Activated CD4-positive, CD25-positive, alpha-beta regulatory T cell treated with anti-CD3 and anti-CD28 coated beads, Interleukin-2, amount 50 U/mL, for 24 hours (primary cell): ENCODE measurements at places on chromosomes 4 and X.

- ATAC-seq: no peak
These were observed 69.8 kb downstream of the RBM47 start for GRCh38 chr4:40559585-40560465.

DNA sequence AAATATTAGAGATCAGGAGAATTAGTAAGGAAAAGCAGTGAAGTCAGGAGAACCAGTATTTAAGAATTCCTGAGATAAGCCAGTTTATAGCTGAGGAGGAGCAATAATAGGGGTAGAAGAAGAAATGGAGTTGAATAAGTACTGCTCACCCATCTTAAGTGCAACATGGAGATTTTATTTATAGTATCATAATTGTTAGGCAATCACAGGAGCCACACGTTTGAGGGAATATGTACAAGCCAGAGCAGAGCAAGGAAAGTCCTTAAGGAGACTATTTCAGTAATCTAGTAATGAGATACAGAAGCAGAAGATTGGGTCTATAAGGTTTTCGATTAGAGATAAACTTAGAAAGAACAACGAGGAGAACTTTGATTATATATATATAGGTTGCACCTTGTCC lies 145.0 kb downstream of the KDM6A start:
- ATAC-seq: no peak

- ATAC-seq: no peak
These were observed 1.9 kb downstream of the FGG start for GRCh38 chr4:154610582-154610981.

DNA sequence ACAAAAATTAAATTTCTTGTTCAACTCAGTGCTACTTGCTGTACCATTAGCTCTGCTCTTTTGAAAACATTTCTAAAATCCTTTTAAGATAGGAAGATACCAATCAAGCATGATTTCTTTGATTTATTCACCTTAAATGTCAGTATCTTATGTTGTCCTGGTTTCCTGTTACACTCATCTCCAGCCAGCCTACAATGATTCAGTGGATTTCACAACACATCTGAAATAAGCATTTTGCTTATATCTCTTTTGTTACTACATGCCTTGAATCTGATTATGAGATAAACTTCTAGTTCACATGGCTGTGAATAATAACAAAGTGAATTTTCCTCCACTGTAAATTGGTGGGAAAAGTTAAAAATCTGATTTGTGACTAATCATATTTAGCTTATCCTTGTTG lies 112.5 kb upstream of the BMP3 start:
- ATAC-seq: no peak

GRCh38 chr4:39687014-39687413 lies 10.9 kb upstream of the UBE2K start:
- no peak for ATAC-seq

DNA sequence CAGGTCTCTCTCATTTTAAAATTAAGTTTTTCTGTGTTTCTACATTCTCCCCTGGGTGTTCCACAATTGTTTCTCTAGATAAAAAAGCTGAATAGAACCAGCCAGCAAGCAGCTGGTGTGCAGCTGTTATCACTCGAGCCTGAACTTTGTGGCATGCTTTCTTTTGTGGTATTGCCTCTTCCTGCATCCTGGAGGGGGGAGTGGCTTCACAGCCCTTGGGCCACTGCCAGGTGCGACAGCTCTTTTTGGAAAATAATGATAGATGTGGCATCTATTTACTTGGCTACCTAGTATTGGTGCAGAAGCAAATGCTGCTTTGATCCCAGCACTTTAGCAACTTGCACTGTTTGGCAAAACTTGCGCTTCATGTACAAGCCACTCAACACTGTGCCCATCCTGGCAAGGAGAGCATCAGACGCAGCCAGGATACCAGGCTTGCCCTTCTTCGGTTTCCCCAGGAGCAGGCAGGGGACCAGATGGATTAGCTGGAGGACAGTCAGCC lies 69.4 kb downstream of the HMGB2 start:
- ATAC-seq: no peak

GRCh38 chrX:56794404-56795230 lies 65.6 kb downstream of the NBDY start:
- ATAC-seq: no peak

GRCh38 chr4:185837415-185838103 lies 25.6 kb upstream of the SORBS2 start:
- no peak for ATAC-seq

DNA sequence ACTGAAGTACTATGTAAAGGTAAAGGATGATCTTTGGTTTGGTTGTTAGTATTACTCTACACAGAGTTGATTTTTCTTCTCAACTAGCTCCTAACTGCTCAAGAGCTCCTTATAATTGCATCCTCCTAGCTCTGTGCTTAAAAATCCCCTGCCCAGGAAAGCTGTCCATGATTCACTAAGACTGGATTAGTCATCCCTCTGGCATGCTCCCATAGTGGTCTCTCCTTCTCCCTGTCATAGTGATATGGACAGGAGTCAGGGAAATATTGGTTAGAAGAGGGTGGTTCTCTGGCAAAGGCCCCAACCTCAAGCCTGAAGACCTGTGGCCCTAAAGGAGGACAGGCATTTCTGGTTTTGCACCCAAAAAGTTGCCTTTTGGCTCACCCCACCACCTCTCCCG lies 242.3 kb upstream of the KCNIP4 start:
- ATAC-seq: no peak

DNA sequence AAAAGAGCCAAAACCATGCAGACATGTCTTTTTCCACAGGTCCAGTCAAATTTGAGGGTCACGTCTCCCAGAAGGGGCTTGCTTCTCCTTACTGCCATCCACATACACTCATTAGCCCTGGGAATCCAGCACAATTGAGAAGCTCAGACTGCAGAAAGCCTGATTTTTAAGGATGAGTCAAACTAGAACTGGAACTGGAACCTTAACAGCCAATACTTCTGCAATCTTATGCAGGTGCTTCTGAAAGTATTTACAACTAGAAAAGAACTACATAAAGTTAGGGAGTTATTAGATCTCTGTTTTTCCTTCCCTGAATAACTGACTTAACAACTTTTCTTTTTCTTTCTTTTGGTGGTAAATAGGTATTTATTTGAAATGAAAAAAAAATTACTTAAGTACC lies 86.3 kb downstream of the CDS1 start:
- no peak for ATAC-seq

GRCh38 chr4:171880136-171880535 lies 66.9 kb downstream of the GALNTL6 start:
- ATAC-seq: no peak

GRCh38 chr4:7224878-7225533 lies 32.7 kb downstream of the SORCS2 start:
- no peak for ATAC-seq

DNA sequence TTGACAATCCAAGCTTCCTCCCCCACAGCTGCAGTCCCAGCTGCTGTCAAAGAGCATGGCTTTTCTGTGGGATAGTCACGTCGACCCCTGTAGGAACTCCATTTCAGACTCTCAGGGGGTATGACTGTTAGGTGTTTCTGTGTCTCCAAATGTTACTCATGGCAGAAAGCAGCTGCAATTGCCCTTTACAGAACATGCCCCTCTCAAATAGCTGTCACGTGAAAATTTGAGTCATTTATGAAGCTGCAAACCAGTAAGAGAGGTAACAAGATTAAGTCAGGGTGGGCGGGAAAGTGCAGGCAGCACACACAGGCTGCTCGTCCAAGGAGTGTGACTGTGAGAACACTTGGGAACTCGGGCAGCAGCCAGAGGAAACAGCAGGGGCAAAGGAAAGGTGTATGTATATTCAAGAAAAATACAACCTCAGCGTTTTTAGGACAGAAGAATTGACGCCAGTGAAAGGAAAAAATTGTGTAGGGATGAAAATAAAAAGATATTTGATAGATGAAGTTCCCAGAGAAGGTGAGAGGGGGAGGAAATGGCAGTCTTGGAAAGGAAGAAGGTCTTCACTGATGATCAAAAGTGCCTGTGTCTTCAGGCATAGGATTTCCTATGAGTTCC lies 66.5 kb upstream of the TMEM184C start:
- peak; percentile 36 for ATAC-seq

DNA sequence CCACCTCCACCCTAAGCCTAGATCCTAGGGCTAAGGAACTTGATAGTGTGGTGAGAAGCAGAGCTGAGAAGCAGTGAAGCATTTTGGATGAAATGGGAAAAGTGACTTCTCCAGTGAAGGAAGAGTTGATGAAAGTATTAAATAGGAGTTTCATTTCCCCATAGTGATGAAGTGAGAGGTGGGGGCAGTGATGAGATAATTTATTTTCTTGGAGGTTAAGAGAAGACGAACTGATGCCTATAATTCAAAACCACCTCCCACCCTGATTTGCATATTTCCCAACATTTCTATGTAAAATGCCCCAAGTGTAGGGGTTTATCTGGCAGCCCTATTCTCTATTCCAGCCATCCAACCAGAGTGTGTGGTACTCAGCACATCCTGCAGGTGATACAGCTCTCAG lies 6.3 kb downstream of the LONRF3 start:
- no peak for ATAC-seq

DNA sequence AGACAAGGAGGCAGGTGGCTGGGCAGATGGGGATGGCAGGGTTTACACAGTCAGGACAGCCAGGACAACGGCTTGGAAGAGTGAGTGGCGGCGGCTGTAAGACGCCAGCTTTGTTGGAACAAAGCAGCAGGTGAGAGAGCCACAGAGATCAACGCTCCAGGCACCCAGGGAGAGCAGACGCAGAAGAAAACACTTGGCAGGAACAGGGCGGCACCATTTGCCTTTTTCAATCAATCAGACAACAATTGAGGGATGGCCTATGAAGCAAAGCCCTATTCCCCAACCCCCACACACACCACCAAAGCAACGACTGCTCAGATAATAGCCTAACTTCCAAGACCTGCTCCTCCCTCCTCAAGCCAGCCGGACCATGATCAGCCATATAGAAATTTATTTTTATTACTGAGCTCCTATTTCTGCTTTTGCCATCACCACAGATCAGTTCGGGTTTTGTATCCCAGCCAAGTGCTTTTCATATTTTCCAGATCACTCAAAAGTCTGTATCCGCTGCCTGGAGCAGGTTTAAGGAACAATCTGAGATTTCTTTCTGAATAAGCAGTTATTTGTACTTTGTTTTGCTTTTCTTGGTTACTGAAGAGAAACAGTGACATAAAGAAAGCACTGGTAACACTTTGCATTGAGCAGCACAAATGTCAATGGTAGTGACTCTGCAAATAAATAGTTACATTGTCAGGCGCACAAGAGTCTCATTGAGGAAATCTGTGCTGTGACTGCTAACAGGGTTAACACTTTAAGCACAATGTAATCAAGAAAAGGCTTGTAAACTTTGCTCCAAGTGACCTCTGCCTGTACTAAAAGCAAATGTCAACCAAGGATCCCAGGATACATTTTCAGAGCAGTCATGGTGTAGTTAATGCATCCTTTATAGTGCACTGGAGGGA lies 81.8 kb upstream of the RBPJ start:
- no peak for ATAC-seq

DNA sequence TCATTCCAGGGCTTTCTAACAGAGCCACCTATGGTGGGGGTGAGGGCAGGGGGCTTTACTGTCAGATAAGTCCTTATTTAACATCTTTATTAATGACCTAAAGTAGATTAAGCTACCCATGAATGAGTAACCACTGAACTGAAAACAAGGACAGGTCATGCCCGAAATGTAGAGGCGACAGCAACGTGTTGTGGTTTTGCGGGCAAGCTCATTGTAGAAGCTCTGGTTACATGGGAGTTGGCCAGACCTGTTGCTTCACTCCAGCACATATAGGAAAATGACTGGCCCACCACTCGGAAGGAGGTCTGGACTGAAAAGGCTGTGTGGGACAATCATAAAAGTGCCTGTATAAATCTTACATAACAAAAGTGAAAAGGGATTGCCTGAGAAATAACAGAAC lies 109.6 kb upstream of the NDP start:
- no peak for ATAC-seq

DNA sequence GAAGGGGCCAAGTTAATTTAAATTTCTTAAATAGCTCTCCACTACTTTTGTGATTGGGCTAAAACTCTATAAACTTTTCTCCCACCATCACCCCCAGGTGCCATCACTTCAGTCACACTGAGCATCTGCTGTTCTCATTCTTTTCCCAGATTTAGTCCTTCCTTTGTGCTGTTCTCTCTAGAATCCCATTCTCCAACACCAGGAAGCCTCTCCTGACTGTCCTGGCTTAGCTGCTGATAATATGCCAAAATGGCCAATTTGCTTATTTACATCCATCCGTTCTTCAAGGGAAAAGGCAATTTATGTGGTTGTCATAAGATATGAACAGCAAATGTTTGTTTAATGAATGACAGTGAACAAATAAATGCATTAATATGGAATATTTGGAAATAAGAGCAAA lies 44.1 kb downstream of the FGFBP1 start:
- no peak for ATAC-seq

- no peak for ATAC-seq
These were observed 31.3 kb downstream of the SUPT20HL2 start for GRCh38 chrX:24282381-24283126.

GRCh38 chr4:31106419-31106818 lies 386.2 kb downstream of the PCDH7 start:
- no peak for ATAC-seq

DNA sequence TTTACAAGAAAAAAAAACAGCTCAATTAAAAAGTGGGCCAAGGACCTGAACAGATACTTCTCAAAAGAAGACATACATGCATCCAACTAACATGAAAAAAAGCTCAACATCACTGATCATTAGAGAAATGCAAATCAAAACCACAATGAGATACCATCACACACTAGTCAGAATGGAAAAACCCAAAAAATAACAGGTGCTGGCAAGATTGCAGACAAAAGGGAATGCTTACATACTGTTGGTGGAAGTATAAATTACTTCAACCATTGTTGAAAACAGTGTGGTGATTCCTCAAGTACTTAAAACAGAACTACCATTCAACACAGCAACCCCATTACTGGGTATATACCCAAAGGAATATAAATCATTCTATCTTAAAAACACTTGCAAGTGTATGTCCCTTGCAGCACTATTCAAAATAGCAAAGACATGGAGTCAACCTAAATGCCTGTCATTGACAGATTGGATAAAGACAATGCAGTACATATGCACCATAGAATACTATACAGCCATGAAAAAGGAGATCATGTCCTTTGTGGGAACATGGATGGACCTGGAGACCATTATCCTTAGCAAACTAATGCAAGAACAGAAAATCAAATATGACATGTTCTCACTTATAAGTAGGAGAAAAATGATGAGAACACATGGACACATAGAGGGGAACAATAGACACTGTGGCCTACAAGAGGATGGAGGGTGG lies 97.6 kb downstream of the RAB28 start:
- peak; percentile 60 for ATAC-seq
